NCI-H69 (cell line): ENCODE measurements at places on chromosomes 1 and 21.

DNA sequence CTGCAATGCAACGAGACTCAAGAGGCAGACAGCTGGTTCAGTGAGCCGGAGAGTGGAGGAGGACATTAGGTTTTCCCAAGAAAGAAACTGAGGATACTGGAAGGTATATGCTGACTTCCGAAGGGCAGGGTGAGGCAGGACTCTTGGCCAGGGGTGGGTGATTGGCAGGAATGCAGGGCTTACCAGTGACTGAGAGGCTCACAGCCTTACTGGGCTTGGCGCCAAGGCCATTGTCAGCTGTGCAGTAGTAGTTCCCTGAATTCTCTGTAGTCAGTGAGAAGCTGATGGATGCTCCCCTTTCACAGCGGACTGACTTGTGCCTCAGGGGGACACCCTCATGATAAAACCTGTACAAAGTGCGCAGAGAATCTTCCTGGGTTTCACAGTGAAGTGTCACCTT, 9.6 kb downstream of the FCRL5 start:
- no peak for DNase-seq

- peak; percentile 75 for DNase-seq
These were observed 6.3 kb downstream of the KIF21B start for GRCh38 chr1:201016943-201017827.

- no peak for DNase-seq
These were observed 7.2 kb upstream of the DSCAM start for GRCh38 chr21:40853956-40854688.

DNA sequence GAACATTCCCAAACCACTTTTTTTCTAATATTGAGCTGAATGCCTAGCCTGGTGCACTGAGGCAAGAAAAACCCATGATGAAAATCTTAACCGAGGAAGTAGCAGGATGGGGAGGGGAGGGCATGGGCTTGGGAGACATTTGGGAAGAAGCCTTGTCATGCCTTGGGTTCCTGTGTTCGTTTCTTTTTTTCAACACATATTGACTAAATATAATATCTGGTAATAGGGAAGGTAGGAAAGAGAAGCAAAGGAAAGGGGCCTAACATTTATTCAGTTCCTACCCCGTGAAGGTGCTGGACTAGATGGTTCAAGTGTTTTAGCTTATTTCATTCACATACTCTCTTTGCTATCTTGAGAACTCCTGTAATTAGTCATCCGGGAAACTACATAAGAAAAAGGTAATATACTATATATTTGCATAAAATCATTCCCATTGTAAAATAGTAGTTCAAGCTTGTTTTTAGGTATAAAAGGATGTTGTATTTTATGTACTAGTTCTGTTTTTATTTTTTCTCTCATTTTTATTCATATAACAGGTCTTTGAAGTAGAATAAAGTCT, 62.1 kb downstream of the ST3GAL3 start:
- no peak for DNase-seq

DNA sequence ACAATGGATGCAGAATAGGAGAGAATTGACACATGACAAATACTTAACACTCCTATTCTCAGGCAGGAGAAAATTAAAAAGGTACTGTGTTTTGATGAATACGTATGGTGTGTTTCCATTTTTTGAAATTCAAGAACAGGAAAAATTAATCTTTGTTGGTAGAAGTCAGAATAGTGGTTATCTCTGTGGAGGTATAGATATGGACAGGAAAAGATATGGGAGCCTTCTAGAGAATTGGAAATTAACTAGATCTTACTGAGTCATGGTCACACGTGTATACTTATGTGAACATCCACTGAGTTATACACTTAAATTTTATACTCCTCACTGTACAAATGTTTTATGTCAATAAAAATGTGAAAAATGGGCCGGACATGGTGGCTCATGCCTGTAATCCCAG, 9.9 kb upstream of the TUT4 start:
- DNase-seq, result no peak

DNA sequence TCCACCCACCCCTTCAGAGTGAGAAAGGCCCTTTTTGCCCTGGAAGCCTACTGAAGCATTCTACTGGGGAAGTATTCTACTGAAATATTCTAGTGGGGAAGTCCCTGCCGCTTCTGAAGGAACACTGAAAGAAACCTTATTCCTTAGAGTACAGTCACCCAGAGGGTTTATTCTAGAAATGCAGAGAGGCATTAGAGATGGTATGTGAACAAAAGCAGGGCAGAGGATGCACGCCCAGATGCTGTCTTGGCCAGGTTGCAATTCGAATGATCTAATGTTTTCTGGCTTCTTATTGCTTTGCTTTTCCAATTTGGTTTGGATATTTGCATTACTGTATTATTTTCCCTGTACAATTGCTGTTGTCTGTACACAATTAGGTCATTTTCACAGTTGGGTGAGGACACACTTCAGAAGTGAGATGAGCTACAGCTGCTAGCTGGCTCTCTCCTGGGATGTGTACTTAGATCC, 37.1 kb downstream of the CCN1 start:
- no peak for DNase-seq

DNA sequence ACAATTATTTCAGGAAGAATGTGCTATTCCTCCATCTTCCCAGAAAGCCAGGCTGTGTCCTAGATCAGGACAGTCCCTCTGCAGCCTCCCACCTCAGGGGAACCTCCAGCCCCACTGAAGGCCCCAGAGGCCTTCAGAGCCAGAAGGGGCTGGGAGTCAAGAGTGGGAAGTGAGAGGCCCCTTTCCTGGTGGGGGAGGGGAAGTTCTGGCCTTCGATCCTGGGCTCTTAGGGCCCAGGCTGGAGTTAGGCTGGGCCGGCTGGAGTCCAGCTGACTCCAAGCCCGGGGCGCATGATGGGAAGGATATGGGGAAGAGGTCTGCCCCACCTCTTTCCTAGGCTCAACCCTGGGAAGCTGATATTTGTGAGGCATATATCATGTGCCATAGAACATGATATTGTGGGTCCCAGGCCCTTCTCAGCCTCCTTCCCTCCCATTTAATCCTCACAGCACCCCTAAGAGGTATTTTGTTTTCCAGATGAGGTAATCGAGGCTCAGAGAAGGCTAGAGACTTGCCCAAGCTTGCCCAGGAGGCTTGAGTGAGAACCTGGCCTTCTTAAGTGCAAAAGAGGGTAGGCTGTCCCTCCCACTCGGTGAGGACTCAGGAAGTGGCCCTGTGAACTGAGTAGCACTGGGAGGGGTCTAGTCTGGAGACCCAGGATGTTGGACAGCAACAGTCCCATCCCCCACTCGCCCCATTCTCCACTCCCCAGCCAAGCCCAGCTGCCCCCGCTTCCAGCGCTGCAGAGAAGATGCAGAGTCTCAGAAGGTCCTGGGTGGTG, 18.6 kb upstream of the HSPG2 start:
- peak; percentile 31 for DNase-seq

DNA sequence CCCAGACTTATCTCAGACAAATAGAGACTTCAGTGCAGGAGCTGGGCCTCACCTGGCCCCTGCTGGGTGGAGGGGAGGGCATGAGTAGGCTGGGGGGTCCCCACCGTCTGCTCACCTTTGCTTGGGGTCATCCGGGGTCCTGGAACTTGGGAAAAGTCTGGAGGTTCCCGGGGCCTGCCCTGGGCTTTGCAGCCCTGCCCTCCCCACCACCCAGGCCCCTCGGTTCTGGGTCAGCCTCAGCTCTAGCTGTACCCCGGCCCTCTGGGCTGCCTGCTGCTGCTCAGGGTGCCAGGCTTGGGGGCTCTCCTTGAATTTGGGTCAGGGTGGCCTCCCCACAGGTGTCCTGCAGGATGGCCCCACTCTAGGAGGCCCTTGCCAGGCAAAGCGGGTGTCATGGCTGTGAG, 2.4 kb upstream of the TMEM52 start:
- no peak for DNase-seq

GRCh38 chr21:34952701-34953100, 96.4 kb downstream of the RUNX1 start:
- DNase-seq, result peak; percentile 90

DNA sequence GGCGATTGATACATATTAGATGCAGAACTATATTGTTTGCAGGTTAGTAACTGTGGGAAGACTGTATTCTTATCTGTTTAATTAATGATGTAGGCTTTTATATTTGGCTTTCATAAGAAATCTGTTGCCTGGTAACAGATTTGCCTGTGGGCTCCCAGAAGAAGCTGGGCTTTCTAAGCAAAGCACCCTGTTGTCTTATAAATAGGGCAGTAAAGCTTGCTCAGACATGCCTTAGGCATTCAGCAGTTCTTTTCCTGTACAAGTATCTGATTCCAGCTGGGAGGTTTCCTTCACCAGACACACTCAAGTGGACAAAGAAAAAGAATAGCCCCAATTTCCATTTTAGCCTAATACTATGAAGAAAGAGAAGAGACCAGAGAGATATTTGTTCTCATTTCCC, 524.0 kb downstream of the LRRIQ3 start:
- peak; percentile 86 for DNase-seq

DNA sequence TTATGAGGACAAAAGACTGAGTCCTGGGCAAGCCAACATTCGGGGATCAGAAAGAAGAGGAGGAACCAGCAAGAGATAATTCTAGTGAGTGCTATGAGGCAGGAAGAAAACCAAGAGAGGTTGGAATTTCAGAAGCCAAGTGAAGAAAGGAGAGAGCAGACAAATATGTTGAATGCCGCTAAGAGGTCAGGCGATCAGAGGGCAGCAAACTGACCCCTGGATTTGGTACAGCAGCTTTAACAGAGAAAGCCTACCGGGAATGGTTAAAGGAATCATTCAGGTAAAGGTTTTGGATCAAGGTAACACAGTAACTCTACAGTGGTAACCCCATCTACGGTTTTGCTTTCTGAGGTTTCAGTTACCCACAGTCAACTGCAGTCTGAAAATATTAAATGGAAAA, 5.4 kb downstream of the CLCC1 start:
- no peak for DNase-seq

DNA sequence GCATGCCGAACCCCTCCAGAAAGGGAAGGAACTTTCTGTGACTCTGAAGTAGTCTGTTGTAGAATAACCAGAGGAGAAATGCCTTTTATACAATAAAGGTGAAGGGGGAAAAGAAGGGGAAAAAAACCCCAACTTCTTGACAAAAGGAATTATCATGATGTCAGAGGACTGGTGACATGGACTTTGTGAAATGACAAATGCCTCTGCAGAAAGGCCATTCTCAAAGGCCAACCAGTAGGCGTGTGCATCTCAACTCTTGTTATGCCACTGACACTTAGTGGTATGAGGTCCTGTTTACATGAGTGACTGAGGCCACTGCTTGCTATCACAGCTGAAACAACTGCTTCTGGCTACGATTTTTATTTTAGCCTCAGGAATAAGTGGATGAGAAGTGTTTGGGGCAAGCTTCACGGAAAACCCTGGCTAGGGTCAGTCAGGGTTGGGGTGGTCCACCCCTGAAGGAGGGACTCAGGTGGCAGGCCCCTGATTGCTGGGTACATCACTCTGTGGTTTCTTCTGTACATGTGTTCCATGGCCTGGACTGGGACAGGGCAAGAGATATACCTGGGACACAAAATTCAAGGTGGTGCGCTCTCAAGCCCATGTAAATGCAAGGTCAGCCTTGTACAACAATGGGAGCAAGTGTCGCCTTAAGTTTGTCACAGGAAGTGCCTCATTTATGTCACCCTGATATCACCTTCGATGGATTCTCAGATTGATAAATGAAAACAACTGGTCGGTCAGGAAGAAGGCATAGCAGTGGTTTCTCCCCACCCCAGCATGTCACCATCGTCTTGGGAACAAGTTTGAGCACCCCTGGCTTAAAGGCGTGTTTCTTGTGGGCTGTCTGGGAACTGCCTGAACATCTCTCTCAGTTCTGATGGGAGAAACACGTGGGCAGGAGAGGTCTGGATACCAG, 12.4 kb downstream of the RUNX1 start:
- no peak for DNase-seq

GRCh38 chr1:235511470-235512240, 7.4 kb upstream of the B3GALNT2 start:
- no peak for DNase-seq

DNA sequence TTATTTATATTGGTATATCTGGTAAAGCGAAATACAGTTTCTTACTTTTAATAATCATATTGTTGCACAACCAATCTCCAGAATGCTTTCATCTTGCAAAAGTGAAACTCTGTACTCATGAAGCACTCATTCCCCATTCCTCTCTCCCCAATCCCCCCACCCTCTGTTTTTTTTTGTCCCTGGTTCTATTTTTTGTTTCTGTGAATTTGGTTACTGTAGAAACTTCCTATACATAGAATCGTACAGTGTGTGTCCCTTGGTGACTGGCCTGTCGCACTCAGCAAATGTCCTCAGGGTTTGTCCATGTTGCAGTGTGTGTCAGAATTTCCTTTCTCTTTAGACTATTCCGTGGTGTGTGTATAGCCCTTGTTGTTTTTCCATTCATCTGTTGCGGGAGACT, 7.9 kb upstream of the NLRP3 start:
- no peak for DNase-seq

GRCh38 chr1:29835406-29835805, 599.1 kb downstream of the PTPRU start:
- DNase-seq, result peak; percentile 84

DNA sequence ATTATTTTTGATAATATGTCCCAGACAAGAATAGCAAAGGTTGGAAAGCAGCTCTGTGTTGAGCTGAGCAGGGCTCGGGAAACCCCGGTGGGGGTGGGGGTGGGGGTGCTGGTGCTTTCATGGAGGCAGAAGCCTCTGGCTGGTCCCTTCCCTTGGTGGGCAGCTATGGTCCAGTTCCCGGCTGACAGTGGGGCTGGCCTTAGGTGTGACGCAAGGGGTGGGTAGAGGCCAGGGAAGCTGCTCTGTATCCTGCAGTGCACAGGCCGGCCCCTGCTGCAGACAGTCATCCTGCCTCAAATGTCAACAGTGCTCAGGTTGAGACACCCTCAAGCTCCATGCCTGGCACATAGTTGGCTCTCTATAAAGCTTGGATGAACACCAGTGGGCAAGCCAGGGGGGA, 8.9 kb downstream of the ACTL8 start:
- no peak for DNase-seq

GRCh38 chr1:210483821-210484220, 155.1 kb downstream of the HHAT start:
- DNase-seq, result no peak

DNA sequence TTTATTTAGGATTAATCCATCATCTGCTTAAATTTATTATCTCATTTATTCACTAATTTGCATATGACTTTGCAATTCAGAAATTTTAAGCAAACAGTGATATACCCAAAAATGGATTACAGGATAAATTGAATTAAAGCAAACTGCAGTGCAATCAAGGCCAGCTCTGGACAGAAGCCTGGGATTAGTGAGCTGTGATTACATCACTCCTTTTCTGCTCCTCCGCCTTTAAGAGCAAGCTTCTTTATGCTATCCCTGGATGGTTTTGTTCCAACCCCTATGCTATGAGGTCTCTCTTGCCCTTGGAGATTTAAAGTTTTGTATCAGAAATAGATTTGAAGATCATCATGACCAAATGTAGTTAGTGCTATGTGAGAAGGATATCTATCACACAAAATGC, 32.6 kb downstream of the GPR52 start:
- DNase-seq, result peak; percentile 40

- DNase-seq, result no peak
These were observed 45.3 kb upstream of the CRB1 start for GRCh38 chr1:197222780-197223179.
